ENCODE measurements at places on chromosomes 7 and 10.
A peak's percentile ranks its signal among the peaks of the same experiment; 100 is the strongest.

DNA sequence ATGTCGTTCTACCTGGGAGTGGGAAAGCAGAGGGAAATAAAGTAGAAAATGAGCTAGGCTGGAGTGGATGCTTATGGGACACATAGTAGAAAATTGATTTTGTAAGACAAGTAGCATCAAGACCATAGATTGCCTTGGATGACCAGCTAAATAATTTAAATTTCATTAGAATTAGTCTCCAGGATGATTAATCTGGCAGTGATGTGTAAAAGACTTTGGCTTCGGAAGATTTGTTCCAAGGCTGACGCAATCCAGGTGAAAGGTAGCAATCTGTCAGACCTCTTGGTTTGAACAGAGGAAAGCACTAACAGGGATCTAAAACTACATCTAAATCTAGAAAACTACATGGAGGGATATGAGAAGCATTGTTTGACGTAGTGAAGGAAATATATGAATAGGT lies 236.5 kb downstream of the ARL4A start:
- H3K36me3 ChIP-seq = no peaks in the 10 kb centered on the region
- H3K4me1 ChIP-seq = no peaks in the 10 kb centered on the region
- H3K27me3 ChIP-seq = peaks cover 5% of the 10 kb centered on the region
- DNase-seq = no peak
- H3K4me3 ChIP-seq = no peak overlapping the region
- no peak overlapping the region for H3K27ac ChIP-seq

DNA sequence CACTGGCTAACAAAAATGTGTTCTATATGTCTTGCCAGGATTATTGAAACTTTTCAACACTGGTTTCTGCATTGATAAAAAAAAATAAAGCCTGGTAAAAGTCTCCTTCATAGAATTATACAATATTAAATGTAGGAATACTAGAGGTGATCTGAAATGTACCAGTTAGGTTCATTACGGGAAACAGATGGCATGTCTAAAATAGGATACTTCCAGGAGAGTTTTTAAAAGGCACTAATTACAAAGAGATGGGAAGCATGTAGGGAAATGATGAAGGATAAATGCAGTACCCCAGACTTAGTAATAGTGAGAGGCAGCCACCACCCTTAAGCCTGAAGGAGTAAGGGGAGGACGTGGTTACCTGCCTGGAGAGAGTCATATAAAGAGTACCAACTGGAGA lies 107.0 kb upstream of the NPSR1 start:
- no peaks in the 10 kb centered on the region for H3K36me3 ChIP-seq
- no peaks in the 10 kb centered on the region for H3K4me1 ChIP-seq
- H3K27ac ChIP-seq = no peak overlapping the region

- peaks cover 12% of the 10 kb centered on the region for H3K27me3 ChIP-seq
- peak; percentile 1 for DNase-seq
- H3K4me3 ChIP-seq = no peak overlapping the region
- H3K36me3 ChIP-seq = no peaks in the 10 kb centered on the region
Measured at GRCh38 chr10:131736321-131736980, 164.4 kb upstream of the PPP2R2D start.

DNA sequence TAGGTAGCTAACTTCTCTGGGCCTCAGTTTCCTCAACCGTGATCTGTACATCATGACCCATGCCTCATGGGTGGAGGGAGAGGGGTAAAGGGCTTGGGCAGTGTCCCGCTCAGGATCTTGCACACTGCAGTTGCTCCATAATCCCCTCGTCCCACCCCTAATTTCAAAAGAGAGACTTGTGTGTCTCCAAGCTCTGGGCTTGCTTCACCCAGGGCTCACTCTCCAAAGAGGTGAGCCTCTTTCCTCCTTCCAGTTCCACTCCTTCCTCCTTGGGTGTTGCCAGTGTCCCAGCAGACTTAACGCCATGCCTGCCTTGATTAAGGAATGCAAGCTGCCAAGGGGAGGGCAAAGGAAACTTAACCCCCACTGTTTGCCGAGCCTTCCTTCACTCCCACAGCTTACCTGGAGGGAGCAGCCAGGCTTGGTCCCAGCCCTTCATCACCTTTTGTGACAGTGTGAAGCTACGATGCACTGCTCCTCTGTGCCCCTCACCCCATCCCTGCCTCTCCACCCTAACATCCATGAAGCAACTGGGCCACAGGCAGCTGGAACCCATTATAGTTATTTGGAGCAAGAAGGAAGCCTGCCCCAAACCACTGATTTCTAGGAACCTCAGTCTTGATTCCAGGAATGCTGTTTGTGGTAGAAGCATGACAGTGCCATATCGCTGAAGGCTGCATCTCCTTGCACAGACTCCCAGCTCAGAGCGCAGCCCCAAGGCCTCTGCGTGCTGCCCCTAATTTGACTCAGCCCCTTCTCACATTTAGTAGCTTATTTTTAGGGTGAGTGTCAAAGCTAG lies 363.3 kb downstream of the TNS3 start:
- H3K36me3 ChIP-seq = no peaks in the 10 kb centered on the region
- H3K27ac ChIP-seq = no peak overlapping the region
- H3K4me3 ChIP-seq = no peak overlapping the region
- H3K27me3 ChIP-seq = peaks cover 2% of the 10 kb centered on the region

Data from activated CD4-positive, alpha-beta memory T cell treated with anti-CD3 and anti-CD28 coated beads for 36 hours (primary cell).